ENCODE measurements at places on chromosomes 4 and X. TPM values are rescaled to one million over a fixed set of nuclear protein-coding genes. Genes with fewer than 3 reads are reported as not detected.

- no peaks in the 10 kb centered on the region for H3K4me1 ChIP-seq
- no peak overlapping the region for H3K4me3 ChIP-seq
- no peaks in the 10 kb centered on the region for H3K27me3 ChIP-seq
- no peaks in the 10 kb centered on the region for H3K36me3 ChIP-seq
- no peak overlapping the region for H3K27ac ChIP-seq
- DNase-seq = no peak
Measured at GRCh38 chrX:9482408-9482807, 17.6 kb downstream of the TBL1X start.

GPRASP1 gene
- total RNA-seq = 36.3 TPM

POLR2B gene
- total RNA-seq = 48.3 TPM

SRD5A3 gene
- 5.4 TPM for total RNA-seq

GRCh38 chrX:29487214-29487613 lies 728.1 kb upstream of the MAGEB2 start:
- no peak for DNase-seq
- H3K36me3 ChIP-seq = no peaks in the 10 kb centered on the region

MTM1 gene
- 18.8 TPM for total RNA-seq

HERC6 gene
- 12.9 TPM for total RNA-seq

GCNA gene
- total RNA-seq = 5.1 TPM

GRCh38 chr4:113080050-113080449 lies 30.6 kb downstream of the ANK2 start:
- no peak overlapping the region for H3K4me3 ChIP-seq
- H3K27ac ChIP-seq = no peak overlapping the region
- no peaks in the 10 kb centered on the region for H3K27me3 ChIP-seq
- DNase-seq = no peak
- no peaks in the 10 kb centered on the region for H3K36me3 ChIP-seq

AFF2 gene
- total RNA-seq = 7.4 TPM

RAB40AL gene
- 1.2 TPM for total RNA-seq

DNA sequence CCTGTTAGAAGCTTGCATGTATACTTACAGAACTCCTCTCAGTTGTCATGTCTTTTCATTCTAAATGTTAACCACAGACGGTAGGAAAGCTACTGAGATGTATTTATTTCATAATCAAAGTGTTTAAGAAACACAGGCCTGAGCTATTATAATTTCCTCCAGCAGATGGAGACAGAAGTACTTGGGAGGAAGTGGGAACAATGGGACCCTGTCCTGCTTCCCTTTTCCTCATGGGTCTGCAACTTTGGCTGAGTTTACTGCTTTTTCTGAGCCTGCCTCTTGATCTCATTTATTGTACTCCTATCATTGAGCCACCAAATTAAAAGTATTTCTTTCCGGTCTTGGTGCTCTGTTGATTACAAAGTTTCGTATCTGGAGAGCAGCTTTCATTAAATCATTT lies 67.7 kb upstream of the SPANXN2 start:
- H3K27ac ChIP-seq = no peak overlapping the region
- no peaks in the 10 kb centered on the region for H3K4me1 ChIP-seq
- H3K27me3 ChIP-seq = no peaks in the 10 kb centered on the region
- H3K4me3 ChIP-seq = no peak overlapping the region

GRCh38 chrX:41802958-41803357 lies 79.0 kb downstream of the GPR82 start:
- H3K36me3 ChIP-seq = no peaks in the 10 kb centered on the region
- H3K4me1 ChIP-seq = no peaks in the 10 kb centered on the region
- no peak for DNase-seq
- no peaks in the 10 kb centered on the region for H3K27me3 ChIP-seq
- no peak overlapping the region for H3K27ac ChIP-seq

- no peaks in the 10 kb centered on the region for H3K36me3 ChIP-seq
- H3K27me3 ChIP-seq = no peaks in the 10 kb centered on the region
- DNase-seq = no peak
- H3K4me3 ChIP-seq = no peak overlapping the region
- H3K27ac ChIP-seq = no peak overlapping the region
- no peaks in the 10 kb centered on the region for H3K4me1 ChIP-seq
Measured at GRCh38 chr4:91502365-91502764, 801.4 kb upstream of the GRID2 start.

UGT2B11 gene
- total RNA-seq = not detected

DNA sequence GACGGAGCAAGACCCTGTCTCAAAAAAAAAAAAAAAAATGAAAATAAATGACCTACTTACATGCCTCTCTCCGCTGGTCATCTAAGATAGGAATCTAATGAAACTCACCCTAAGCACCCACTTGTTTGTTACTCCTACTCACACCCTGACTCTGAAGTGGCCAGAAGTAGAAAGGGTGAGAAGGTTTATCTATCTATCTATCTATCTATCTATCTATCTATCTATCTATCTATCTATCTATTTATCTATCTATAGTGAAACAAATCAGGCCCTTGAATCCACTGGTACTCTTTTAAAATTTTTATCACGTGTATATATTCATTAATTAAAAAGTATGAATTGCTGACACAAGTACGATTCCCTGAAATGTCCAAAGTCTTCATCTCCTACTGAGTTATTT lies 75.2 kb downstream of the SLC10A7 start:
- no peak overlapping the region for H3K27ac ChIP-seq
- no peaks in the 10 kb centered on the region for H3K27me3 ChIP-seq
- no peak for DNase-seq
- H3K36me3 ChIP-seq = no peaks in the 10 kb centered on the region

DNA sequence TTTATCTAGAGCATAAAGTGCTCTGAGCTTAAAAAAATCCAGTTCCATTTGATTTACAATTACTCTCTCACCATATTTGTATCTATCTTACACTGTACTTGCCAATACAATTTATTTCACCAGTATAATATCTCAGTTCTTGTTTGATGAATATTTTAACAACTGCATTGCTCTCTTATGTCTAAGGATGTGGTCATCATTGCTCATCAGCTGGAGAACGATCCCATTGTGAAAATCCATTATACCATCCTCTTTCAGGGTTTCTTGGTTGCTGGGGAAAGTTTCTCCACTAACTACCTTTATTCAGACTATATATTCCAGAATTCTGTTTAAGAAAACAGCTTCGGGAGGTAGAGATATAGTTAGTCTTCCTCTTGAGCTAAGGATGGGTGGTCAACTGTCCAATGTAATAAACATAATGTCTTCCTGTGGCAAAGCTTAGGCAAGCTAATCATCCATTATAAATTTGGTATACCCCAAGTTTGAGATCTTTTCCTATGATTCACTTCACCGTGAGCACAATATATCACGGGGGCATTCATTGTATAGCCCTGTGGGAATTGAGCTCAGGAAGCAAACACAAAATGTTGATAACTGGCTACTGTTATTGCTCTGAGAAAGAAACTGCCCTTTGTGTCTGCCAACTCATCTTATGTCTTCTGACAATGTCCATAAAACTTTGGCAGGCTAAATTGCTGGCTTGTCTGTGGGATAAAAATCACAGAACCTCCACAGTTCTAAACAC lies 2361.9 kb downstream of the ARAP2 start:
- H3K4me1 ChIP-seq = no peaks in the 10 kb centered on the region
- no peaks in the 10 kb centered on the region for H3K36me3 ChIP-seq
- no peak for DNase-seq

GRCh38 chr4:88240297-88240714 lies 44.1 kb downstream of the PPM1K start:
- H3K27me3 ChIP-seq = no peaks in the 10 kb centered on the region
- no peak overlapping the region for H3K4me3 ChIP-seq
- DNase-seq = no peak
- no peaks in the 10 kb centered on the region for H3K4me1 ChIP-seq
- no peaks in the 10 kb centered on the region for H3K36me3 ChIP-seq

DNA sequence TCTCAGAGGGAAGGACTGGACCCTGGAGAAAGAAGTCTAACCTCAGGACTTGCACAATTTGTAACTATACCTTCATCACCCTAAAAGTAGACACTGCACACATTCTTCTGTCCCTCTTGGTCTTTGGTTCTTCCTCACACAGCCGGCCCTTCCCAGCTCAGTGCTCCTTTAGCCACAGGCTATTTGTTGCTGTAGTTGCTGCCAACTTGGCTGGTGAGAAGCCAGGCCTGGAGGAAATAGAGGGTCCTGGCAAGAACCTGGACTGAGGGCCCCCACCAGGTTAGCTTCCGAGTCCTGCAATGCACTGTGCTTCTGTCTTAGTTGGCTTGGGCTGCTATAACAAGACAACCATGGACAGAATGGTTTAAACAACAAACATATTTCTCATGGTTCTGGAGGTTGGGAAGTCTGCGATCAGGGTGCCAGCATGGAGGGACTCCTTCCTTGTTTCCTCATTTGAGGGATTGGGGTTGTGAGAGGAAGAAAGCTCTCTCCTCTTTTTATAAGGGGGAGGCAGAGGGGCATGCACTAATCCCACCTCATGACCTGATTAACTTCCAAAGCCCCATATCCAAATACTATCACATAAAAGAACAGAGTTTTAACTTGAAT lies 4.4 kb upstream of the FGF5 start:
- H3K27ac ChIP-seq = no peak overlapping the region
- peaks cover 5% of the 10 kb centered on the region for H3K27me3 ChIP-seq
- no peak overlapping the region for H3K4me3 ChIP-seq
- no peaks in the 10 kb centered on the region for H3K36me3 ChIP-seq
- peaks cover 4% of the 10 kb centered on the region for H3K4me1 ChIP-seq

DNA sequence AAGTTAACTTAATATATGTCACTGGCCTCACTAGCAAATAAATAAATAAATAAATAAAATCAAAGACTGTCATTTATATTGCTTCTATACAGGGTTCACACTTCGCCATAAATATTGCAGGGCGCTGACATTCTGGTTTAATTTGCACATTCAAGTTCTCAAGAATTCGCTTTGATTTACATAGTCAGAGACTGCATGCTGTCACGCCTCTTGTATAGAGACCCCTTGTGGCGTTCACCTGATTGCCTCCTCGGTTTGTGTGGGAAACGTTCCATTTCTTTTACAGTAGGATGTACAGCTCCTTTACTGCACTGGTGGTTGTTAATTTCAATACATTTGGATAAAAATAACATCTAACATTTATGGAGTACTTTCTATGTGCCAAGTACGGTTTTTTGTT lies 71.3 kb upstream of the ADGRG2 start:
- no peaks in the 10 kb centered on the region for H3K4me1 ChIP-seq
- no peaks in the 10 kb centered on the region for H3K36me3 ChIP-seq
- no peak overlapping the region for H3K4me3 ChIP-seq
- H3K27ac ChIP-seq = no peak overlapping the region
- no peak for DNase-seq

GPR119 gene
- total RNA-seq = not detected

- no peaks in the 10 kb centered on the region for H3K27me3 ChIP-seq
- no peaks in the 10 kb centered on the region for H3K4me1 ChIP-seq
Measured at GRCh38 chr4:40729555-40729954, 20.2 kb upstream of the NSUN7 start.

ADH5 gene
- total RNA-seq = 180 TPM

- no peak for DNase-seq
- H3K27ac ChIP-seq = no peak overlapping the region
- H3K4me3 ChIP-seq = no peak overlapping the region
Measured at GRCh38 chr4:43244688-43245382, 352.3 kb downstream of the GRXCR1 start.

DNA sequence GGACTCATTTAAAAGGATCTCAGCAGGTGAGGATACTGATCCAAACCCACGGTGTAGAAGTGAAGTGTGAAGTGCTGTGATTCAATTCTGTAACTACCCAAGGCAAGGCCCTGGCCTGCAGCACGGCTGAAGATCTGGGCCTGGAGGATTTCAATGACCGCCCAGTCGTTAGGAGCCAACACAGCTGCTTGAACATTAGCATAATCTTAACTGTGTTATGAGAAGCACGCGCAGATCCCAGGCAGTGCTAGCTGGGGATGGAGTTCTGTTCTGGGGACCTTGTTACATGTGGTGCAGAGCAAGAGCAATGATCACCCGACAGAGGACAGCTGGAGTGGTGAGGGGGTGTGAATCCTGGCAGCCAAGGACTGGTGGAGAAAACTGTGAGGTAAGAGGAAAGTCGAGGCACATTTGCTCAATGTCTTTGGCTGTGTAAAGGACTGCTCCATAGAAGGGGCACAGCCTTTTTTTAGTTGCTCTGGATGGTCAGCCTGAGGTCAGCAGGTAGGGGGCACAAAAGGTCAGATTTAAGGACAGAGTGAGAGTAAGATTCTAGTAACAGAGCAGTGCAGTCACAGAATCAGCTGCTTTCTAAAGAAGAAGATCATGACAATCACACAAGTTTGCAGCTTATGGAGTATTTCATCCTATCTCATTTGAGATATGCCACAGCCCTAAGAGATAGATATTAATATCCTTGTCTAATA lies 181.8 kb downstream of the DCLK2 start:
- H3K4me3 ChIP-seq = no peak overlapping the region
- DNase-seq = no peak
- H3K27me3 ChIP-seq = no peaks in the 10 kb centered on the region
- H3K27ac ChIP-seq = no peak overlapping the region
- peaks cover 11% of the 10 kb centered on the region for H3K4me1 ChIP-seq

DNA sequence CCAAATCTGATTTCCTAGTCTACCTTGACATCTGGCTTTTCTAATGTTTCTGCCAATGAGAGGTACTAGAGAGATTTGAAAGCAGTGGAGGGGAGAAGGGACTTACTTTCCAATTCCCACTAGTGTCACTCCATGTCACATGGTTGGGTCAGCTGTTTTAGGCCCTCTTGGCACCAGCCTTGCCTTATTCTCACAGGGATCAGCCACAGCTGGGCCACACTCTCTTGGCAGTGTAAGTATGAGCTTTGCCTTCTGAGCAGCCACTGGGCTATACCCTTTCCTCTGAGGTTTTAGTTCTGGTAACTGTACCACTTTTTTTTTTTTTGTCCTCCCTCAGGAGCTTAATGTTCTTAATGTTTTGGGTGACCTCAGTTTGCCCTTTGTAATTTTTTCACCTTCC lies 10.2 kb upstream of the ADH1C start:
- peak overlapping the region; percentile 55 for H3K27ac ChIP-seq
- no peak overlapping the region for H3K4me3 ChIP-seq
- no peak for DNase-seq
- no peaks in the 10 kb centered on the region for H3K27me3 ChIP-seq

DNA sequence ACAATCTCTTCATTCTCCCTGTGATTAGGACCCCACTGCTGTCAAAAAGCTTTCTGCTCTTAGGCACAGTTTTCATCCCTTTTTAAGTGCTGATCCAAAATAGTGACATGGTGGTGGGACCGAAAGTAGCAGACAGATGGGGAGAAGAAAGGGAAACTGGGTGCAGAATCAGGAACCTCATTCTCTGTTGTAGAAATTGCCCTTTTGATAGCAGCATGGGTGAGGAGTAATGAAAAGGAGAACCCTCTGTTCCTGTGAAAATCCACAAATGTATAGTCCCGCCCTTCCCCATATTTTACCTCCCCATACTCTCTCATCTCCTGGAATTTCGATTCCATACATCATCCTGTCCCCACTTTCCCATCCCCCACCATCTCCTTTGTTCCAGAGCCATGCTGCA lies 126.5 kb downstream of the STIM2 start:
- DNase-seq = no peak
- H3K4me3 ChIP-seq = no peak overlapping the region
- no peaks in the 10 kb centered on the region for H3K36me3 ChIP-seq
- no peak overlapping the region for H3K27ac ChIP-seq
- no peaks in the 10 kb centered on the region for H3K4me1 ChIP-seq

GNRHR gene
- total RNA-seq = not detected

MAGEC1 gene
- not detected for total RNA-seq

HSD17B13 gene
- 0.71 TPM for total RNA-seq

- H3K4me3 ChIP-seq = no peak overlapping the region
- no peaks in the 10 kb centered on the region for H3K36me3 ChIP-seq
- no peaks in the 10 kb centered on the region for H3K27me3 ChIP-seq
- H3K4me1 ChIP-seq = no peaks in the 10 kb centered on the region
- no peak for DNase-seq
Measured at GRCh38 chr4:107625391-107625902, 94.6 kb downstream of the PAPSS1 start.
